ENCODE measurements at places on chromosomes 5 and 9.

DNA sequence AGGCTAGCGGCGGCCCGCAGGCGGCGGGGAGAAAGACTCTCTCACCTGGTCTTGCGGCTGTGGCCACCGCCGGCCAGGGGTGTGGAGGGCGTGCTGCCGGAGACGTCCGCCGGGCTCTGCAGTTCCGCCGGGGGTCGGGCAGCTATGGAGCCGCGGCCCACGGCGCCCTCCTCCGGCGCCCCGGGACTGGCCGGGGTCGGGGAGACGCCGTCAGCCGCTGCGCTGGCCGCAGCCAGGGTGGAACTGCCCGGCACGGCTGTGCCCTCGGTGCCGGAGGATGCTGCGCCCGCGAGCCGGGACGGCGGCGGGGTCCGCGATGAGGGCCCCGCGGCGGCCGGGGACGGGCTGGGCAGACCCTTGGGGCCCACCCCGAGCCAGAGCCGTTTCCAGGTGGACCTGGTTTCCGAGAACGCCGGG lies 253 bp downstream of the SLC12A2 start:
- DNase-seq = no peak

DNA sequence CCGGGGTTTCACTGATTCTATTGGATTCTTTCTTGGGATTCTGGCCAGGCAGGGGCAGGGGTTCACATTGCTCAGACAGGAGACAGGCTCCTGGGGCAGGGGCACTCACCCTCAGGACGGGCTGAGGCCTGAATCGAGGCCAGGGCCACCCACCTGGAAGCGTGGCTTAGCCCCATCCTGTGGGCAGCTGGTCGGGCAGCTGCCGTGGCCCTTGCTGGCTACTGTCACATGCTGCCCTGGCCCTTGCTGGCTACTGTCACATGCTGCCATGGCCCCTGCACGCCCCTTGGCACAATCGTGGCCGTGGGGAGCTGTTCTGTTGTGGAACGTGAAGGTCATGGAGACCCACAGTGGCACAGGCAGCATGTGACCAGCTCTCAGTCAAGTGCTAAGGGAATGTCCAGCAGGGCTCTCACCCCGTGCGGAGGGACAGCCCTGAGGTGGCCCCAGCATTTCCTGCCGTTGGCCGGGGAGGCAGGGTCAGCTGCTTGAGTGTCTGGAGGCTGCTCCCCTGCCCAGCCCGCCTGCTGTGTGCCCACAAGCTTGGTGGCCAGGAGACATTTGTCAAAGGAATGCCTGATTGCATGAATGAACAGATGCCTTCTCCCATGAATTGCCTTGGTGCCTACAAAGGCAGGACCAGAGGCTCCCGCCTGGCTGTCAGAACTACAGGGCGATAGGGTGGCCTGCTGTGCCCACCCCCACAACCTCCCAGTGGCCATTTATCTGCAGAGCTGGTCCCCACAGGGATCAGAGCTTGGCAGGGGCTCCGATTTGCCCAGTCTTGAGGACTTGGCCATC lies 16.9 kb upstream of the TMEM250 start:
- DNase-seq = no peak

GRCh38 chr9:114487607-114488300 lies 17.5 kb downstream of the WHRN start:
- DNase-seq = peak; percentile 83

DNA sequence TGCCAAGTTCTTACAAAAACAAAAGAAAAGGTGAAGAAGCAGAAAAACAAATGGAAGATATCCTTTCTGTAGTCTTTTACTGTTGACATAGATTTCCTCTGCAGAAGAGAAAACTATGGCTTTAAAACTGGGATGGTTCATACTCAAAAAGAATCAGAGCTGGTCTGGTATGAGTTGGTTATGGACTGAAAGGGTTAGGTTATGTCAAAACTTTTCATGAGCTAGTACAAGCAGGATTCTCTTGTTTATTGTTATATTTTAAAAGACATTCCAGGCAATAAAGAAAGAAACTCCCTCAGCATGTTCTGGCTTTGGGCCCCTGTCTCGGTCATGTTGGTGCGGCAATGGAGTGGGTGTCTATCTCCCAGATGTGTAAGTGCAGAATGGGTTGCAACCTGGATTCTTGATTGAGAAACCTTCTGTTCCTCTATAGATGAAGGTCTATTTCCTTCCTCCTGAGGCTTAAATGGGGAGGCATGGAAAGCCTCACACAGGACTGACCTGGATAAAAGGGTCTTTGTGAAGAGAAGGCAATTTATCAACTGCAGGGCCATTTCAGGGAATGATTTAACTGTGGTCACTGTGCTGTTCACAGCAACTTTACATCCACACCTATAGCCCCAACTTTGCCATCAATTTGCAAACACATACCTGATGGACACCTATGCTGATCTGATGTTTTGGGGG lies 209.6 kb upstream of the TNC start:
- no peak for DNase-seq

DNA sequence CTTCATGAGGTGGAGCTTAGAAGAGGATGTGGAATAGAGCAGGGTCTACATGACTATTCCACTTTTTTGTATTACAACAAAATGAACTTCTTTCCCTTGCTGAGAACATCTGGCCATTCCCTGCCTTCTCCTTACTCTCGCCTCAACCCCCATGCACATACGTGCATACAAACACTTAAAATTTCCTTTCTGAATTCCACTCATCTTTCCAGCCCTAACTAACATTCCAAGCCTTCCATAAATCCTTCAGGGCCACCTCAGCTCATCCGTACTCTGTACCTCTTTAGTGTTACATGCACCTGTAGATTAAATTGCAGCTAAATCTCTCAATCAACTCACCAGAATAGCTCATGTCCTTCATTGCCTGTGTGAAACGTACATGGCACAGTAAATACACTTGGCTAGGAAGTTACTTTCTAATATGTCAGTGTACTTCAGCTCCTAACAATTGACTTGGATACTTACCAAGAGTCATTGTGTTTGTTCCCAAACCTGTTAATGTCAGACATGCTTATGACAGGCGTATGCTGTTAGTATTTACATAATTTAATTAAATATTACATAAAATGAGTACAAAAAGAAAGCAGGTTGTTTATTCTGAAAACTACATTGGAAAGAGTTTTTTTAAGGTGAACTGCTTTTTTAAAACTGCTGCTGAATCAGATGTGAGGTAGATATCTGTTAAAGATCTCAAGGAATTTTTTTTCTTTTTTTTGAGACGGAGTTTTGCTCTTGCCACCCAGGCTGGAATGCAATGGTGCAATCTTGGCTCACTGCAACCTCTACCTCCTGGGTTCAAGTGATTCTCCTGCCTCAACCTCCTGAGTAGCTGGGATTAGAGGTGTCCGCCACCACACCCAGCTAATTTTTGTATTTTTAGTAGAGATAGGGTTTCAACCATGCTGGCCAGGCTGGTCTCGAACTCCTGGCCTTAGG lies 55.7 kb downstream of the GLIS3 start:
- DNase-seq = no peak
